ENCODE measurements at places on chromosomes 13 and 19. TPM values are rescaled to one million over a fixed set of nuclear protein-coding genes. Genes with fewer than 3 reads are reported as not detected.

Gene C19orf33
- 0.83 TPM for polyA plus RNA-seq

Gene FAM216B
- not detected for polyA plus RNA-seq

Gene NCAN
- not detected for polyA plus RNA-seq

Gene LILRA1
- not detected for polyA plus RNA-seq

Gene ZNF850
- polyA plus RNA-seq: 0.53 TPM
